LoVo (cell line): ENCODE measurements at places on chromosomes 11 and 22.

DNA sequence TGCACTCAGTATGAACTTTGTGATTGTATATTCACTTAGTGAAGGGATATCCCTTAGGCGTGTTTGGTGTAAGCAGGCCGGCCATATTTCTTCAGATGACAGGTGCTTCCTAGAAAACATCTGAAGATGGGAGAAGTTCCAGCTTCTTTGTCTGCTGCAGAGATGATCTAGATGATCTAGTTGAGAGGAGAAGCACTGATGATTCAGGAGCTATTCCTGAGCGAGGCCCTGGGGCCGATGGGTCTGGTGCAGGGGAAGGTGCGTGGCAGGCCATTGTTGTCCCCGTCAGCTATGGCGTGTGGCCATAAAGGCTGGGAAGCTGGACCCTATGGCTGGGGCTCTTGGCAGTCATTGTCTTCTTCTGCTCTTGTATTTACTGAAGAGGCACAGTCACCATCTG is 14.0 kb downstream of the FAM118A start:
- no peak for DNase-seq

GRCh38 chr11:46491661-46492330 is 100.2 kb upstream of the CHRM4 start:
- no peak for DNase-seq

DNA sequence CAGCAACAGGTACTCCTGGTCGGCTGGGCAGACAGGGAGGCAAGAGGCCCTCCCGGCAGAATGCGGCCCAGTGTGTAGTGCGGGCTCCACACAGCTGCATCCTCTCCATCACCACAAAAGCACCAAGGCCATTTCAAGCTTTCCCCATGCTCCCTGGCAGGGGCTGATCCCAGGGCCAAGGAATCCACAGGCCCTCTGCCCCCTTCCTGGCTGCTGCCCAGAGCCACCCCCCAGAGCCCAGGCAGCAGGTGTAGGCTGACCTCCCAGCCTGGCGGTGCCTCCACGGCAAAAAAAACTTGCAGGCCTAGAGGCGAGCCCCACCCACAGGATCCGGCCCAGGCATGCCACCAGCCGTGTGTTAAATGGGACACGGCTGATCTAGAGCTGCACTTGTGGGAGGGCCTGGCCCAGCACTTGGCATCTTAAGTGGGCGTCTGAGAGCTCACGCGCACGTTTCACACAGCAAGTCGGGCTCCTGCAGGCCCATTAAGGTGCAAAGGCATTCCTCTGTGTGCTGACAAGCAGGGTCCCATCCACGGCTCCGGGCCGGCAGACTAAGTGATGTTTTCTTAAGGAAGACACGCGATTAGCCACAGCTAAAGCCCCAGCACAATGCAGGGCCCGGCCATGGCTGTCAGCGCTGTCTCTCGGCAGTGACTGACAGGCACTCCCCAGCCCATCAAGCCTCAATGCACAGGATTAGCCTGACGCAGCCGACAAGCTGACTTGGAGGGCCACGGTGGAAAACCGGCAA is 19.8 kb upstream of the GNB1L start:
- DNase-seq, result no peak

GRCh38 chr22:17639247-17639741 is 737 bp downstream of the BCL2L13 start:
- peak; percentile 59 for DNase-seq

- DNase-seq, result no peak
Measured at GRCh38 chr11:12134236-12134585, 23.8 kb downstream of the MICAL2 start.
